ENCODE measurements at places on chromosomes 6 and 20.

- H3K27me3 ChIP-seq: peaks cover 74% of the 10 kb centered on the region
- peak overlapping the region; percentile 85 for H3K27ac ChIP-seq
- H3K36me3 ChIP-seq: no peaks in the 10 kb centered on the region
- H3K4me1 ChIP-seq: peaks cover 38% of the 10 kb centered on the region
- no peak for ATAC-seq
Measured at GRCh38 chr6:125747589-125748405, 1.6 kb upstream of the HEY2 start.

GRCh38 chr20:41159547-41159946 lies 22.2 kb downstream of the PLCG1 start:
- H3K27me3 ChIP-seq: no peaks in the 10 kb centered on the region
- peaks cover 10% of the 10 kb centered on the region for H3K4me1 ChIP-seq
- no peaks in the 10 kb centered on the region for H3K36me3 ChIP-seq
- H3K4me3 ChIP-seq: no peak overlapping the region

- no peaks in the 10 kb centered on the region for H3K27me3 ChIP-seq
- ATAC-seq: no peak
- peaks cover 29% of the 10 kb centered on the region for H3K4me1 ChIP-seq
Measured at GRCh38 chr6:16741112-16742016, 19.9 kb downstream of the ATXN1 start.

GRCh38 chr20:36720510-36720909 lies 25.4 kb downstream of the NDRG3 start:
- no peak overlapping the region for H3K4me3 ChIP-seq
- H3K4me1 ChIP-seq: no peaks in the 10 kb centered on the region
- ATAC-seq: no peak
- no peaks in the 10 kb centered on the region for H3K27me3 ChIP-seq
- no peaks in the 10 kb centered on the region for H3K36me3 ChIP-seq

GRCh38 chr20:42359617-42360016 lies 741.4 kb upstream of the CHD6 start:
- H3K36me3 ChIP-seq: no peaks in the 10 kb centered on the region
- H3K27me3 ChIP-seq: peaks cover 5% of the 10 kb centered on the region
- no peak for ATAC-seq
- H3K27ac ChIP-seq: no peak overlapping the region
- no peak overlapping the region for H3K4me3 ChIP-seq

DNA sequence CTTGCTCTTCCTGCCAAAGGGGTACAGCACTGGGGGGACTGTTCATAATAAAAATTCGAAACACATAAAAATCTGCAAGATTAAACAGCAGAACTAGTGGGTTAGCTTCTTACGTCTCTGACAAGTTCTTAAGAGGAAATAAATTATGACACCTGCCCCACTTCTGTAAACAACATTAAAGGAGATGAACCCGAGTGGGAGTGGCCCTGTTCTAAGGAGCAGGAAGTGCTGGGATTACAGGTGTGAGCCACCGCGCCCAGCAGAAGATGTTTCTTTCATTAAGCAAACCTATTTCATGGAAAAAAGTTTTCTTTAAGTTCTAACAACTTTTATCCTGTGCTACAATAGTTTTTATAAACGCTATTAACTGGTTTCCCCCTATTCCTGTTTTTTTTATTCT lies 24.6 kb downstream of the USP45 start:
- H3K27me3 ChIP-seq: no peaks in the 10 kb centered on the region
- no peak overlapping the region for H3K27ac ChIP-seq

Data from gastroesophageal sphincter (tissue), 4 donors.